NCI-H1436 treated with DMSO at 0.1 percent for 48 hours (cell line): ENCODE measurements at places on chromosomes 11 and 22.

DNA sequence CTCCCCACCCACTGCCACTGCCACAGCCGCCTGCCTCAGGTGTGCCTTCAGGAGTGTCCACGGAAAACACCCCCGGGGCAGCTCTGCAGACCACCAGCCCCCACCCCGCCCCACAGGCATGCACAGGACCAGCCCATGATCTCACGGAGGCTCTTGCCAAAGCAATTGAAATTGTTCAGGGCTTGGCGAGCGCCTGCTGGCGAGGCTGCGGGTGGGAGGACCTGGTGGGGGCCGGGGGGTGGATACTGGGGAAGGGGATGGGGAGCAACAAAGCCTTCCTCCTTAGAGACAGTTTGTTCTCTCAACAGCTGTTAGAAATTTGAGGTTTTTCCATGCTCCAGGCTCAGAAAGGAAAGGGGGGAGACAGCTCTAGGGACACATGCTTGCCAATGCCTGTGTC is 274.7 kb downstream of the MN1 start:
- no peak for DNase-seq

DNA sequence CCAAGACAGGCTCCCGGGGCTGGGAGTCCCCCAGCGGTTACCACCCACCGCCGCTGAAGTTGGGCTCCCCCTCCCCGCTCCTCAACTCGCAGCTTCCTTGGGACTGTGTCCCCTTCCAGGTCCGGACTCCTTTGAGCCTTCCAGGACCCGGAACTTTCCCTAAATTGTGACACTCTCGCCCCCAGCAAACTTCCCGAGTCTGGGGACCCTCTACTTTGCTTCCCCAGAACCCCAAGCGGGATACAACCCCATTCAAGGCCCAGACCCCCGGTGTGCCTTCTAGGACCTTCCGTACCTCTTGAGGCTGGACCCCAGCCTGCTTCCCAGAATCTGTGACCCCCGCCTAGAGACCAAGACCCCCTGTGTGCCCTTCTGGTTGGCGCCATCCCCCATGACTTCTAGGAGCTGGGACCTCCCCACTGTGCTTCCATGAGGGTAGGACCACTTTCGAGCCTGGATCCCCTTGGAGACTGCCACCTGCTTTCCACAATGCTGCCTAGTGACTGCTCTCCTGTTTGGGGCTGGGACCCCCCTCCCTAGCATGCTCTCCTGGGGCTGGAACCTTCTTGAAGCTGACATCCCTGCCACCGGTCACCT is 587 bp downstream of the MYRF start:
- no peak for DNase-seq

DNA sequence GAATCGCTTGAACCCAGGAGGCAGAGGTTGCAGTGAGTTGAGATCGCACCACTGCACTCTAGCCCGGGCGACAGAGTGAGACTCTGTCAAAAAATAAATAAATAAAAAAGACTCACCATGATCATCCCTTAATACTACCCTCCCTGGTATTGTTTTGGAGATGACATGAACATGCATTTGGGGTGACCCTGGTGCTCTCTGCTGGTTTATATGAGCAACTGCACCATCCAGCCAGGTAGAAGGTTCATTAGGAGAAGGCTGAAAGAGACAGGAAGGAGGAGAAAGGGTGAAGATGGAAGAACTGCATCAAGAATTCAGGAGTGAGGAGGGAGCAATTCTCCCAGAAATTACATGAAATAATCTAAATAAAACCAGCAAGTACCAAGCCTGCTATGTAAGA is 37.8 kb downstream of the SLC5A1 start:
- peak; percentile 6 for DNase-seq

DNA sequence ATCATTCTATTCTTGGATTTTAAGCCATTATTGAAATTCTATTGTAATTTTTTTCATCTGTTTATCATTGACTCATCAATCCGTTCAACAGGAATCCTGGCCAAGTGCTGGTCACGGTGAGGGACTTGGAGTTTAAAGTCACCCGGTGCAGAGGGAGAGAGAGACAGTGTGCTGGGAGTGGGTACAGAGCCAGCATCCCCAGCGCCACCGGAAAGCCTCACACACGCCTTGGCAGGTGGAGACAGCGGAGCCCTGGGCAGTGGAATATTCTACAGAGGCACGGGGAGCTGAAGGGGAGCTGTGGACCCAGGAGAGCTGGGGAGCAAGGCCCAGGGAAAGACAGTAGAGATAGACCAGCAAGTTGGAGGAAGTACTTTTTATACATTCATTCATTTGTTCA is 787.6 kb downstream of the BRD1 start:
- no peak for DNase-seq

GRCh38 chr22:32475468-32476010 is 928 bp downstream of the FBXO7 start:
- DNase-seq = no peak

GRCh38 chr11:130689222-130689908 is 226.9 kb downstream of the SNX19 start:
- DNase-seq = no peak

DNA sequence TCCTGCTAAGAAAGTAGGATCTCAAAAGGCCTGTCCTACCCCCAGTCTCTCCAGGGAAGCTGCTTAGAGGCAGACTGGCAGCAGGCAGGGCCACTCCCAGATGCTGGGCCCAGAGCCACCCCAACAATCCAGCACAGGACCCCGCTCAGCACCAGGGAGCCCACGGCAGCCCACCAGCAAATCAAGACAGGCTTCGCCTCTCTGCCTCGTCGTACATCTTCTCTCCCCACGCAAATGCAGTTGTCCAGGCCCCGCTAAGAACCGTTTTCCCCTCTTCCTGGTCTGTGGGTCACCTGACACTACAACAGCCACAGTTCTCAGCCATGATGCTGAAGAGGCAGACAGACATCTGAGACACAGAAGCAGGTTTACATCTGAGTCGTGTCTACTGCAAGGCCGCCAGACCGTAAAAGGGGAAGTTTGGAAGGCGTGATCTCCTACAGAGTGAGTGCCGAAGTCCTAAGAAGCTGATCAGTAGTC is 51.1 kb downstream of the IGSF9B start:
- DNase-seq = no peak

DNA sequence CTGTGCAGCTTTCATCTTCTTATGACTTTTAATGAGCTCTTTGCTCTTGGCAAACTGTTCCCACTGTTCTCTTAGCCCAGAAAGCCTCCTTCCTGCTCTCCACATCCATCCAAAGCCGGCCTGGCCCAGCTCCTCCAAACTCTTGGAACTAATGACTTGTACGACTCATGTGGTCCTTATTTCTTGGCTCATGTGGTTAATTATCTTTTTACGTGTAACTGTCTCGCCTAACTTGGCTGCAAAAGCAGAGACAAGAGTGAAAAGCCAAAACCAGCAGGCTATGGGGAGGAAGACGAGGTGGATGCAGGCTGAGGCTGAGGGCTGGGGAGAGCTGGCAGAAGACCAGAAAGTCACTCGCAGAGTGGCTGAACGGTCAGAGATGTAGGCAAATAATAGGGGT is 5.5 kb downstream of the CSNK2A3 start:
- no peak for DNase-seq

DNA sequence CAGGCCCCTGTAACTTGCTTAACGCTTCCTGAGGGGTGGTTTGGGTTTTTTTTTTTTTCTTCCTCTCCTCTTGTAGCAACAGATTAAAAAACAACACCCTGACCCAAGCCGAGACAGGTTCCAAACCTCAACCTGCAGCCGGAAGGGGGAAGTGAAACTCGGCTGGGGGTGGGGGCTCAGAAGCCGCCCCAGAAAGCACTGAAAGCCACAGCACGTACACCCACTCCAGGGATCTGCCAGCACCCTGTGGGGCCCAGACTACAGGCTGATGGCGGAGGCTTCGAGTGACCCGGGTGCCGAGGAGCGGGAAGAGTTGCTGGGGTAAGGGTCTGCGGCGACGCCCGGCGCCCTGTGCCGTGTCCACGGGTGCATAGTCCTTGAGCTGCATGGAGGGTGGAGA is at the start of gene LSP1:
Gene LSP1 (plus strand): TSS at position 208 of the 400 bp plus-strand sequence. CDS start 61 bp downstream, at position 269.
- no peak for DNase-seq

DNA sequence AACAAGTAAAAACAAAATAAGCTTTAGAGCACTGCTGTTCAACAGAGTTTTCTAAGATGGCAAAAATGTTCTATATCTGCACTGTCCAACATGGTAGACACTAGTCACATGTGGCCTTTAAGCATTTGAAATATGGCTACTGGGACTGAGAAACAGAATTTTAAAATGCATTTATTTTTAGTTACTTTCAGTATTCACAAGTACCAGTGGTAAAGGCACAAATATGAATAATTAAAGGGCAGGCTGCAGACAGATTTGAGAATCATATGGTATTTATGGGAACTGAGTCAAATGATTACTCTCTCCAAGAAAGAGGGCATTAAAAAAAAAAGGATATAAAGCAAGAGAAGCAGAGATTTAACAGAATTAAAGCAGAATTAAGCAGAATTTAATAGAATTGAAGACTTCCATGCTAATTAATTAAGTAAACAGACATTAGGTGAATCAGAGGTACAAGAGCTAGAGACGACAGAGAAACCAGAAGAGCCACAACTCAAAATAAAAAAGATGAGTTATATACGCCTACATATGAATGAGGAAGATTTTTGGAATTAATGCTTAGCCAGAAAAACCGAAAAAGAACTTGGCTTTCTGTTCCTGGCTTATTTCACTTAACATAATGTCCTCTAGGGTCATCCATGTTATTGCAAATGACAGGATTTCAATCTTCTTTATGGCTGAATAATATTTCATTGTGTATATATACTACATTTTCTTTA is 160.4 kb downstream of the ATG16L2 start:
- no peak for DNase-seq

DNA sequence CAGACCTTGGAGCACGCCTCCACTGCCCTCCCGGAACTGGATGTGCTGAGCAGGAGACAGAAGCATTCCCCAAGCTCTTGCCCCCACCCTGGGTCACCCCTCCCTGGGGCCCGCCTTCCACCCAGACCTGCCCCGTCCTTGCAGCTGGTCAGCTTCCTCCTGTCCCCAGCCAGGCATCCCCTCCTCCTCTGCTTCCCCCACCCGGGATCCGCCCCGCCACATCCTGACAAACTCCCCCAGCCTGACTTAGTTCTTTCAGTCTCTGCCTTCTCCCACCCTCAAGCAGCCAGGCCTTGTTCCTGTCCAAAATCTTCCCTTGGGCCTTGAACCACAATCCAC is 1.1 kb upstream of the PLXNB2 start:
- DNase-seq = no peak

GRCh38 chr11:12259956-12260355 is 117.4 kb upstream of the PARVA start:
- no peak for DNase-seq

DNA sequence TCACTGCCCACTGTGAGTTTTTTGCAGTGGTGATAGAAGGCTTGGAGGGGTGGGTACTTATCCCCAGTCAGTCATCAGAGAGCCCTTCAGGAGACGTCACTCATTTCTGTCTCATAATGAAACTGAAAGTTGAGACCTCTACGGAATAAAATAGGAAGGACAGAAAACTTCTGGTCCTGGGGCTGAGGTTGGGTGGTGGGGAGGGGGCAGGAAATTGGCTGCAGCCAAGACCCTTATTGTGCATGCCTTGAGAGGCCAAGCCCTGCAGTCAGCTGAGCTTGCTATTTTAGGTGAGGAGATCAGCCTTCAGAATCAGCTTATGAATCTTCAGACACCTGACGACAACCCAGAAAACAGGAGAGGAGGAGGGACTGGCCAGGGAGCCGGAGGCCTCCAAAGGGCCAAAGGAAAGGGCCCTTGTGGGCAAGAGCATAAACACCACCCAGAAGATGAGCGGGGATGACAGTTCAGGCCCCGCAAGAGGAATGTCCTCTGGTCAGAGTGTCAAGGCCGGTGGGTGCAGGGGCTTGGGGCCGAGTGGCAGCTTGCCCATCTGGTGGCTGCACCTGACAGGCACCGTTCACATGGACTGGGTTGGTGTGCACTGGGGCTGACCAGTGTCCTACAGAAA is 17.9 kb upstream of the ADA2 start:
- DNase-seq = no peak

GRCh38 chr11:2142762-2143202 is 3.6 kb upstream of the IGF2 start:
- no peak for DNase-seq

GRCh38 chr11:28965819-28966218 is 857.6 kb downstream of the METTL15 start:
- no peak for DNase-seq

- DNase-seq = no peak
Measured at GRCh38 chr11:77819921-77820564, 479 bp downstream of the RSF1 start.

- no peak for DNase-seq
Measured at GRCh38 chr11:29310725-29311342, 706.0 kb downstream of the KCNA4 start.

DNA sequence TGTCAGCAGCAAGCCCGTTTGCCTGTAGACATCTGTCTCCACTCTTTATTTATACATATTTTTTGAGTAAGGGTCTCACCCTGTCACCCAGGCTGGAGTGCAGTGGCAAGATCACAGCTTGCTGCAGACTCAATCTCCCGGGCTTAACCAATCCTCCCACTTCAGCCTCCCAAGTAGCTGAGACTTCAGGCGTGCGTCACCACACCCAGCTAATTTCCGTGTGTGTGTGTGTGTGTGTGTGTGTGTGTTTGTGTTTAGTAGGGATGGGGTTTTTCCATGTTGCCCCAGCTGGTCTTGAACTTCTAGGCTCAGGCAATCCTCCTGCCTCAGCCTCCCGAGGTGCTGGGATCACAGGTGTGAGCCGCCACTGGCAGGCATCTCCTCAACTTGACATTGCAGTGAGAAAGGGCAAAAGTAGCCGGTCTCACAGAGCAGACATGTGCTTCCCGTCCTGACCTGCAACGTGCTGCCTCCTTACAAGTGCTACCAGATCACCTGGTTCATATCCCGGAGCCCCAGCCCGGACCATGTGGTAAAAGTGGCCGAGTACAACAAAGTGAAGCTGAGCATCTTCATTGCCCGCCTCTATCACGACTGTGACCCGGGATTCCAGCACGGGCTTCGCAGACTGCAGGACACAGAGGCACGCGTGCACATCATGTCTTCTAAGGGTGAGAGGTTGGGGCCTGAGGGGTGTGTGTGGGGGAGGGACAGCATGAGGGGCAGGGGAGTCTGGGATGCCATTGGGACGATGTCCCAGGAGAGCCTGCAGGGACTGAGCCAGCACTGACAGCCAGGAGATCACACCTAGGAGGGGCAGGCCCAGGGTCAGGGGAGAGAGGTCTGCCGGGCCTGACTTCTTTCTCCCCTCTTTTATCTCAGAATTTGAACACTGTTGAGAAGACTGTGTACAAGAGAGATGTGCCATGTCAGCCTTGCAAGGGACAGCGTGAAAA is 5.6 kb upstream of the APOBEC3H start:
- no peak for DNase-seq

DNA sequence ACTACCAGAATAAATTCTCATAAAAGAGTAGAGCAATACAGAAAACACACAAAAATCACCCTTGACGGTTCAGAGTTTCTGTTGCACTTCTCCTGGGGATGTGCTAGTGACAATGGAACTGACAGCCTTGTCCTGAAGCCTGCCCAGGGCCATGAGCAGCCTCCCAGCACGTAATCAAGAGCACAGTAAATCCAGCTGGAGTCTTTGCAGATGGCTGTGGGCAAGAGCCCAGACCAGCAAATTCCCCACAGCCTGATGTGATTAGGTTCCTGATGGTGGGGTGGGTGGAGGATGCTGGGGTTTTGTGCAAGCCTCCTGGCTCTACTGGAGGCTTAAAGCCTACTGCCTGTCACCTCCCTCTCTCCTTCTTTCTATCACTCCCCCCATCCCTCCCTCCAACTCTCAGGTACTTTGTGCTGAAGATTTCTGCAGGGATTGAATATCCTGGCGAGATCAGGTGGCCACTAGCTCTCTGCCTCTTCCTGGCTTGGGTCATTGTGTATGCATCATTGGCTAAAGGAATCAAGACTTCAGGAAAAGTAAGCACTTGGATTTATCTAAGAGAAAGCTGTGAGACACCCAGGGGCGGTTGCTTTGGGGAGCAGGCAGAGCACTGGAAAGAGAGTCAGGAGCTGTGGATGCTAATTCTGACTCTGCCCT is 18.1 kb downstream of the SLC6A5 start:
- no peak for DNase-seq
